ENCODE measurements at places on chromosomes 1 and 21.

GRCh38 chr1:97870589-97870988 lies 50.2 kb downstream of the DPYD start:
- DNase-seq, result no peak

DNA sequence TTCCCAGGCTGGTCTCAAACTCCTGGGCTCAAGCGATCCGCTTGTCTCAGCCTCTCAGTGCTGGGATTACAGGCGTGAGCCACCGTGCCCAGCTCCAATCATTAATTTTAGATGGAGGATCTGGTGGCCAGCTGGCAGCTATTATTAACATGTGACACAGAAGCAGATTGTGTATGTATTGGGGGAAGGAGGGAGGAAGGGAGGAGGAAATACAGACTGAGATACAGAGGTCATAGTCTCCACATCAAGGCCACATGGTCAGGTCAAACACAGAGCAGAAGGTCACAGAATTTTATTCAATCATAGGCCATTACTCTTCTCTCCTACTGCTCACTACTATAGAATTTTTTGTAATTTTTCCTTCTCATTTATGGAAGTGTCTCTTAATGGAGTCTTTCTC lies 57.9 kb upstream of the ADORA3 start:
- DNase-seq, result no peak

DNA sequence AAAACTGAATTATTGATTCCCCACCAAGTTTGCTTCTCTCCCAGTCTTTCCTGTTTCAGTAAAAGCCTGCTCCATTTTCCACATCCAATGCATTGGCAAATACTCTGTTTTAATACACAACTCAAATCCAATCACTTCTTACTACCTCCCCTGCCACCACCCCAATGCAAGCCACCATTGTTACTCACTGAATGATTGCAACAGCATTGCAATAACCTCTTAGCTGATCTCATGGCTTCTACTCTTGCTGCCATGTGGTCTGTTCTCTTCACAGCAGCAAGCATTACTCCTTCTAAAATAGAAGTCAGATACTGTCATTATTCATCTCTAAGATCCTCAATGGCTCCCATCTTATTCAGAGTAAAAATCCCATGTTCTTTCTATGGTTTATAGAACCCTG lies 123.4 kb downstream of the ATP6V1G3 start:
- DNase-seq, result no peak

DNA sequence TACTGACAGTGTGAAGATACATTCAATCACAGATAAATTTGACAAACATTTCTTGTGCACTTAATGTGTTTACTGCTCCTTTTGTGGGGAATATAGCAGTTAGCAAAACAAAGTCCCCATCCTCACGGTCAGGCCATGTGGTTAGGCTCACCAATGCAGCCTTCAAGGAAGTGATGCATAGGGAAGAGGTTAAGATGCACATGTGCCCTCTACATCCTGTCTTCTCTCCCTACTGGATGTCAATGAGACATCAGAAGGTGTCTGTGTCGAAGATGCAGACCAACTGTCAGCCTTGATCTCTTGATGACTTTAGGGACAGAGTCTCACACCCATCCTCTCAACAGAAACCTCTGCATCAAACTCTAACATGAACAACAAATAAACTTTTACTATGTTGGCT lies 78.7 kb downstream of the FH start:
- DNase-seq, result no peak

- no peak for DNase-seq
Observed at GRCh38 chr1:75616436-75617433, 5.8 kb upstream of the SLC44A5 start.

DNA sequence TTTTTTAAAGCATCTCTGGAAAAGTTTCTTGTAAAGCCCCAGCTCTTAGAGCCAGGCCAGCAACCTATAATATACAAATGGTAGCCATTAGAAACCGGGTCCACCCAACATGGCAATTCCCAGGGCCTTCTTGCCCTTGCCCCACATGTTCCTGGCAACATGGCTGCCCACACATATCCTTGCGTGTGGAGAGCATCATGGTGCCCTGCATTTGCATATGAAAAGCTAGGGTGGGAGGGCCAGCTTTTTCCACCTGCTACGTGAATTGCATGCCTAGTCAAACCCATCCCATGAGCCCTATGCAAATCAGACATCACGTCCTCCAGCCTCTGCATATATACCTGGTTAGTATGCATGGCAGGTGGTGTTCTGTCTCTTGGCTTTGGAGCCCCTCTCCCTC lies 88.2 kb downstream of the RABGAP1L start:
- DNase-seq, result no peak

- no peak for DNase-seq
Observed at GRCh38 chr1:154996966-154997701, 3.7 kb downstream of the LENEP start.

DNA sequence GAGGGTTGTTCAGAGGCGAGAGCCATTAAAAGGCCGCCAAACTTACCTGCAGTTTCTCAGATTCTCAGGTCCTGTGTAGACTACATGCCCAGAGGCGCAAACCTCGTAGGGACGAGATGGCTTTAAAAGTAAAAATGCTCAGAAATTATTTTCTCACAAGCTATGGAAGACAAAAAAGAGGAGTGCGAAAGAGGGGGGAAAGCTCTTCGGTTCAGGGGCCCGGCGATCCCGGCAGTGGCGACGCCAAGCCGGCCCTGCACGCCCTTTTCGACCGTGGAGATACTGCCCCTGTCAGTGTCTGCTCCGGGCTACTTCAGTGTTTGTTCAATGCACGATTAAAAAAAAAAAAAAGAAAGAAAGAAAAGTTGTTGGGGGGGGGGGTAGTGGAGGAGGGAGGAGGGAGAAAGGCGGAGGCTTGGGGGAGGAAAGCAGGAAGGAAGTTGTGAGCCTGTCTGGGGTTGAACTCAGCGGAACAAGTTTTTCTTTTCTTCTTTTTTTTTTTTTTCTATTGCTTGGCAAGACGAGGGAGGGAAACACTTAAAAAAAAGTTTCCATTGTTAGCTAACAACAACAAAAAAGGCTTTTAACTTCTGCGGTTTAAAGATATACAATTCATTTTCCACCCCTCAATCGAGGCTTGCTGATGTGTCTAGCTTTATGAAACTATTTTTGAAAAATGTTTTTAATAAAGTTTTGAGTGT lies at the start of gene ITPKB:
TSS of gene ITPKB (minus strand) at position 288 of the 701 bp plus-strand sequence. CDS start 1,824 bp downstream, outside the sequence.
- DNase-seq, result peak; percentile 38

DNA sequence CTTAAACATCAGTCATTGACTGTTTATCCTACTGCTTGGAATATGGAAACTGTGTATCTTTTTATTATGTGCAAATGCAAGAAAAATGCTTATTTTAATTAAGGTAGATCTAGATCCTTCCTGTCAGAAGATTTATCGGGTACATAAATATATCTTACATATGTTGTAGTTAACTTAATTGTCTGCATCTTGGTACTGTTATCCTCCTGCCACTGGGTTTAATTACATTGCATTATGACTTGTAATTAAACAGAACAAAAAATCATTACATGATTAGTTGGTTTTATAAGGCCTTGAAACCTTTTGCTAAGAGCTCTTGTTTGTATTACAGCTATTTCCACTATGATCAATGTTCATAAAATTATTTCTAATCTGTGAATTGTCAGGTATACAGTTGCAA lies 211.2 kb downstream of the PTGER3 start:
- no peak for DNase-seq

GRCh38 chr1:82153272-82153629 lies 352.5 kb downstream of the ADGRL2 start:
- DNase-seq, result no peak

- DNase-seq, result no peak
Observed at GRCh38 chr1:99621340-99621901, 24.5 kb upstream of the PALMD start.

- no peak for DNase-seq
Observed at GRCh38 chr1:25817840-25818501, 1.8 kb upstream of the MTFR1L start.

DNA sequence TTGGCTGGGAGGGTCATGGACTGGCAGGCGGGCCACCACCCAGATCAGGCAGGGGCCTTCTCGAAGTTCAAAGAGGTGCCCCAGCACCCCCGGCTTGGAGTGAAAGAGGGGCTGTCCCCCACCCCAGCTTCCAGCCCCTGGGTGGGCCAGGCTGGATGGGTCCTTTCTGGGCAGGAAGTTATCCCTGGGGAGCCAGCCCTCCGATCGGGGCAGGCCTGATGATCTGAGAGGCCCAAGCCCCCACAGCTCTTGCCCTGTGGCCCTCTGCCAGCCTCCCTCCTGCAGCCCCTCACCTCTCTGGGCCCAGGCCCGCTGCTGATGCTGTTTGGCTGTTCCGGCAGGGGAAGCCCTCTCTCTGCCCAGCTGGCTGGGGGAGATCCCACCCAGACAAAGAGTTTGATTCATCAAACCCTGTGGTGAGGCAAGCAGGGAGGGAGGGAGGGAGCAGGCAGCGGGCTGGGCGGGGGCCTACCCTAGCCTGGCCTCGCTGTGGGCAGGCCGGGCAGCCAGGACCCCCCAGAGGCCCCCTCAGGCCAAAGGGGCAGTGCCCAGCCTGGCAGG lies 2.5 kb downstream of the ARHGEF19 start:
- DNase-seq, result no peak

GRCh38 chr21:42771503-42771805 lies 107.9 kb downstream of the WDR4 start:
- DNase-seq, result no peak

GRCh38 chr1:170661646-170662411 lies 2.1 kb upstream of the PRRX1 start:
- no peak for DNase-seq

GRCh38 chr1:107110326-107110725 lies 30.5 kb upstream of the NTNG1 start:
- DNase-seq, result no peak

GRCh38 chr1:18407166-18408045 lies 73.3 kb upstream of the KLHDC7A start:
- no peak for DNase-seq

GRCh38 chr21:46078978-46079351 lies 18.9 kb upstream of the COL6A2 start:
- no peak for DNase-seq

DNA sequence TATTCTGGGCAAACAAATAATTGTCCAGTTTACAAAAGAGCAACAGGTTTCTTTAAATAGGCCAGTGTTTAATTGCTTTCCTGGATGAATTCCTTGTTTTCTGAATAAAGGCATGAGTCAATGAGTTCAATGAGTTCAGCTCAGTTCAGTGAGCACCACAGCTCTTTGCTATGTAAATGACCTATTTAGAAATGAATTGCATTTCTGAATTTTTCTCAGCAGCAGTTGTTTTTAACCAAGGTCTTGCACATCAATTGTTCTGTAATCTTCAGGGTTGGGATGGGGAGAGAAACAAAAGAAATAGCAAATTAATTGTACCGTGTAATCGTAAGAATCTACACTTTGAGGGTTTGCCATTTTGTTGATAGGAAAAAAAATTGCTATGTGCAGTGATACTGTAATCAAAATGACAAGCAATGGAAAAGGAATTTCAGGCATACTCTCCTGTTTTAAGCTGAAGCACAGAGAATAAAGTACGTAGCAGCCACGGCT lies 45.7 kb downstream of the MIS18A start:
- DNase-seq, result no peak

GRCh38 chr1:15100121-15100879 lies 53.2 kb upstream of the TMEM51 start:
- DNase-seq, result peak; percentile 49

DNA sequence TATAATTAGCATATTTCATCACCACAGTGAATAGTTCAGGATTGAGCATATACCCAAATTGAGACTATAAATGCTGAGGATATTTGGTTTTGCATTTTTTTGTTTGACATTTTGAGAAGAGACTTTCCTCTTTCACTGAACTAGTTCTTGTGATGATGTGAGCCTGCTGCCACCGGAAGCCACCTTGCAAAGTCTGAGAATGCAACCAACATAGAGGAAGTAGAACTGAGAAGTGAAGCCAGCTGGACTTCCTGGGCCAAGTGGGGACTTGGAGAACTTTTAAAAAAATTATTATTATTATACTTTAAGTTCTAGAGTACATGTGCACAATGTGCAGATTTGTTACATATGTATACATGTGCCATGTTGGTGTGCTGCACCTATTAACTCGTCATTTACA lies 102.3 kb downstream of the RPE65 start:
- no peak for DNase-seq

DNA sequence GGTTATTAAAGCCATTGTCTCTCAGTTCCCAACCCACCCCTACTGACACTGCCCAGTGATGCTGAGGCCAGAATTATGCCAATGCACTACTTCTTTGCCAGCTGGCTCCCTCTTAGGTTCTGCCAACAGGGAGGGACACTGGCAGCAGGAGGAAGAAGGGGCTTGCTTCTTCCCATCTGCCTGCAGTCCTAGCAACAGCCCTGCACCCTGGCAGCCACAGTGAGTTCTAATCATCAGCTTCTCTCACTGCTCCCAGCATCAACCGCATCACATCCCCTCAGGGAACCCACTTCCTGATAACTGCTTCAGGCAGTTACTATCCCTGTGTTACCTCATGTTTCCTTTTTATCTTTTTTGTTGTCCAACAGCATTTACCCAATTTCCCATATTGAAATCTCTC lies 86.2 kb downstream of the UBR4 start:
- no peak for DNase-seq

DNA sequence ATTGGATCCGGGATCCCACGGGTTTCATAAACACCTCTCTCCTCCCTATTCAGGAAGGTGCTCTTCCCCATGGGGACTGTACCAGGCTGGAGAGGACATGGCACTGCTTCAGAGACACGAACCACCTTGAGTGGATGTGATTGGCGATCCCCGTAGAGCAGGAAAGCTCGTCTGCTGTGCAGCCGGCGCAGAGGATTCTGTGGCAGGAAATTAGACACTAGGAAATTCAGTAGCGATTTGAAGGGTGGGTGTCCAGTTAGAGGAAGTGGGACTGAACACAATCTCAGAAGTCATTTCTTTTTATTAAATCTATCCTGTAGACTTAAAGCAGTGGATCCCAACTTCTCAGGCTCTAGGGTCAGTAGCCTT lies 767 bp downstream of the PDIK1L start:
- no peak for DNase-seq

DNA sequence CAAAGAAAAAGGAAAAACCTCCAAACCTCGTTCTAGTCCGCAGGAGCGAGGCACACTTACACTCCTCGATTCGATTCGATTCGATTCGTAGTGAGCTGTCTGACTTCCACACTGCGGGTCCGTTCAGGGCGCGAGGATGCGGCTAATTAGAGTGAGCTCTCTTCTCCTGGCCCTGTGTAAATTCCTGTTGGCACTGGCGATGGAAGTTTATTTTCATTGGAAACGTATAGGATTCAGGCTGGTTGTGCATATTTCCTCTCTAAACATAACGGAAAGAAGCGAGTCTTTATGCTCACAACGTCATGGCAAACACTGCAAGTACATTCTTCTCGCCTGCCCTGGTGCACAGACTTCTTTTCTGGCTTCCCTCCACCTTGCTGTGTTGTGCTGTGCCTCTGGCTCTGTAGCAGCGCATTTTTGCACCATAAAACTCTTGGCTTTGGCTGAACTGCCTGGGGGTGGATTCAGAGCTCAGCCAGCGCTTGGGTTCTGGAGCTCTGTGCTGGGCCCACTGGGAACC lies 2.7 kb downstream of the HUNK start:
- no peak for DNase-seq

- DNase-seq, result no peak
Observed at GRCh38 chr1:225517221-225517620, 89.4 kb upstream of the LBR start.

- DNase-seq, result no peak
Observed at GRCh38 chr1:206524739-206525364, 17.5 kb downstream of the RASSF5 start.

All from effector memory CD8-positive, alpha-beta T cell (primary cell).